Skin of body (tissue), 3 donors: ENCODE measurements at places on chromosomes 6 and 20.

GRCh38 chr6:157381631-157382621 lies 936 bp downstream of the ZDHHC14 start:
- peak; percentile 16 for DNase-seq

DNA sequence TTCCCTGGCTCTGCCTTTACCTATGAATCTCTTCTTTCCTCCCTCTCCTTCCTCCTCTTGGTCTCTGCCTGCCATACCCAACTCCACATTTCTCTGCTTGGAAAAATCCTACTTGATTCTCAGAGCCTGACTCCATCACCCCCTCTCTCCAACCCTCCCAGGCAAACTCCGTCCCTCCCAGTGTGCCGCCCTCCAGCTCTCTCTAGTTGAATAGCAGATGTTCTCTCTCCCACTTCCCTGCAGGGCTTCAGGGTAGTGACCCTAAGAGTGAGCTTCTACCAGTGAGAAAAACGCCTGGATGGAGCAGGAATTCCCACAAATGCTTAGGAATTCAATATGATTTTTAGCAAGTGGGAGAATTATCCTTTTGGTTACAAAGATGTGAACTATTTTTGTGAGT lies 141.6 kb downstream of the MTHFD1L start:
- DNase-seq = no peak

DNA sequence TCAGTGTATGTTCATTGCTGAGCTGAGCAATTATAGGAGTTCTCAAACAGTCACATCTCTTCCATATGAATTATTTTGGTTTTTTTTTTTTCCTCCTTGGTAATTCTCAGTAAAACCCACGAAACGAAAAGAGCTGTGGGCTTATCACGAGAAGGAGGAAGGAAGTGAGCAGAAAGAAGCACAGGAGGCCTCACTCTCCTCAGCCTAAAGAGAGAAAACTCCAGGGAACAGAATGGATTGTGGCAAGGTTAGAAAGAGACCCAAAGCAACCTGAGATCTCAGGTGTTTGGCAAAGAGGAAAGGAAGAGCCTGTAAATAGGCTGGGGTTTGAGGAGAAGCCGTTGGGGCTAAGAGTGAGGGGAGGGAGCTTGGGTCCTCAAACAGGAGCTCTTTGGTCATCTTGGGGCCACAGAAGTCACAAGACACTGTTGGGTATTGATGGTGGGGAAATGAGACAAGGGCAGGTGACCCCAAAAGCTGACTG lies 67.8 kb upstream of the CITED2 start:
- DNase-seq = no peak

DNA sequence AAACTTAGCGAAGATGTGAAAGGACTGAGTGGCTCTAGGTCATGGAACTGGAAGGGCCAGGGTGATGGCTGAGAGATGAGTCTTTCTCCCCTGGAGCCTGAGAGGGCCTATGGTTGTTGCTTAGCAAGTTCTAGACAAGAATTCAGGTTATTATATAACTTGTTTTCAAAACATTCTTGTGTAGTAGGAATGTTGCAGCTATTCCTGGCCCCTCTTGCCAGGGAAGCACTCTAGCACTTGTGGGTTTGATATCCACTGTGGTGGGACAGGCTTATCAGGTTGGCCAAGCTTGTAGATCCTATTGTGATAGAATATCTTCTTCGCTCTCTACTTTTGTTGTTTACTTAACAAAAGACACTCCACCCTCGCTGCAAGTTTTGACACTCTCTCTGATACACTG lies 211.8 kb upstream of the CITED2 start:
- DNase-seq = no peak

- DNase-seq = no peak
Observed at GRCh38 chr20:6397115-6397514, 274.3 kb upstream of the FERMT1 start.

DNA sequence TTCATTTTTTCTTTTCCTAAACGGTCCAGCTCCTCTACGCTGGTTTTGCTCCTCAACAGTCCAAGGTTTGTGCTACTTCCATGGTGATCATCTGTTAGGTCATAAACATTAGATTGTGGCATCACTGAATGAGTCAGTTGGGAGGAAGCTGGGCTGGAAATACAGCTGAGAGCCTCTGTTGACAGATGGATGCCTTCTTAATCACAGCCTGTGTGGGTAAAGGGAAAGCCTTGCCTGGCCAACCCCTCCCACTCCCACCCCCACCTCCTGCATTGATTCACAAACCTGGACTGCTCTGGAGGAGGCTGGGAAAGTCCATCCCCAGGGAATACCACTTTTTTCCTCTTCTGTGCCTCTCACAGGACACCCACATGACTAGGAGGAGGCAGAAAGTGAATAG lies 180.6 kb upstream of the CCN2 start:
- DNase-seq = peak; percentile 46

- no peak for DNase-seq
Observed at GRCh38 chr20:39282619-39283092, 320.5 kb downstream of the DHX35 start.

DNA sequence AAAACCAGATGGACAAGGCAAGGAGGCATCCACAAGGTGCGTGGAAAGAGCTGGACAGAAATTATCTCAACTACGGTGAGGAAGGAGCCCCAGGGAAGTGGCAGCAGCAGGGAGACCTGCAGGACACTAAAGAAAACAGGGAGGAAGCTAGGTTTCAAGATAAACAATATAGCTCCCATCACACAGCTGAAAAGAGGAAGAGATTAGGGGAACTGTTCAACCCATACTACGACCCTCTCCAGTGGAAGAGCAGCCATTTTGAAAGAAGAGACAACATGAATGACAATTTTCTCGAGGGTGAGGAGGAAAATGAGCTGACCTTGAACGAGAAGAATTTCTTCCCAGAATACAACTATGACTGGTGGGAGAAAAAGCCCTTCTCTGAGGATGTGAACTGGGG lies 26.8 kb downstream of the TRMT6 start:
- no peak for DNase-seq

DNA sequence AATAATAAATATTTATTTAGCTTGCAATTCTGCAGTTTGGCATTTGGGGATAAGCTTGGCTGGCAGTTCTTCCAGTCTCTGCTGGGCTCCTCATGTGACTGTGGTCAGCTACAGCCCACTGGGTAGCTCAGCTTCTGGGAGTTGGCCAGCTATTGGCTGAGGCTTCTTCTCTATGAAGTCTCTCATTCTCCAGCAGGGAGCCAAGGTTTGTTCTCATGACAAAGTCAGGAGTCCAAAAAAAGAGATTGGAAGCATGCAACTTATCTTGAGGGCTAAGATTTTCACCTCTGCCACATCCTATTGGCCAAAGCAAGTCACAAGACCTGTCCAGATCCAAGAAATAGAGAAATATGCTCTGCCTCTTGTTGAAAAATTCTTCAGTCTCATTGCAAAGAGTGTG lies 94.6 kb downstream of the SNAP25 start:
- DNase-seq = no peak

- DNase-seq = no peak
Observed at GRCh38 chr6:127907960-127908640, 7.2 kb upstream of the THEMIS start.

- no peak for DNase-seq
Observed at GRCh38 chr6:43874814-43875590, 105.0 kb downstream of the VEGFA start.

GRCh38 chr6:105212587-105212986 lies 32.8 kb upstream of the POPDC3 start:
- DNase-seq = no peak

- peak; percentile 87 for DNase-seq
Observed at GRCh38 chr6:52517502-52518278, 59.2 kb downstream of the TRAM2 start.

GRCh38 chr20:63775096-63775978 lies 35.8 kb downstream of the SLC2A4RG start:
- DNase-seq = peak; percentile 17

GRCh38 chr6:84242265-84242664 lies 14.8 kb upstream of the CEP162 start:
- DNase-seq = no peak

- no peak for DNase-seq
Observed at GRCh38 chr20:45866454-45866853, 9.0 kb downstream of the ZSWIM3 start.

GRCh38 chr20:7038029-7038428 lies 270.5 kb downstream of the BMP2 start:
- DNase-seq = no peak

DNA sequence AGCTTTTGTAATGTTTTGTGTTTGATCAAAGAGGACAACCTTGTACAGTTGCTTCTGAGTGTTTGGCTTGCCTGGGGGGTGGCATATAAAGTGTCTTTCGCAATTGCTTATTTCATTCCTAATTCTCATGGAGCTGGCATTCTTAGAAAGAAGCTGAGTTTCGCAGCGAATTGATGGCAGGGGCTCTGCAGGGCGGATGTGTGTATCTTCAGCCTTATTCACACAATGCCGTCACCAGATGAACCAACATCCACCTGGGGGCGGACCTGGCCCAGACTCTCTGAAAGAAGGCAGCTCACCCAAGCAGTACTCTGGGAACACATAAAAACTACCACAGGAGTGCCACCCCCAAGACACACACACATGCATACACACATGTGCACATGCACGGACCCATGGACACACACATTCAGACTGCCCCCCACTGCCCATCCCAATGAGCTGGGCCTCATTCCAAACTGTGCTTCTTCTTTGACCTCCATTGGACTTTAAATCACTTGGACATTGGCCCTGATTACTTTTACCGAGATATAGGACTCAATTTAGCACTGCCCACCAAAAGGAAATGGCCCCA lies 55.4 kb upstream of the FOXQ1 start:
- DNase-seq = no peak

DNA sequence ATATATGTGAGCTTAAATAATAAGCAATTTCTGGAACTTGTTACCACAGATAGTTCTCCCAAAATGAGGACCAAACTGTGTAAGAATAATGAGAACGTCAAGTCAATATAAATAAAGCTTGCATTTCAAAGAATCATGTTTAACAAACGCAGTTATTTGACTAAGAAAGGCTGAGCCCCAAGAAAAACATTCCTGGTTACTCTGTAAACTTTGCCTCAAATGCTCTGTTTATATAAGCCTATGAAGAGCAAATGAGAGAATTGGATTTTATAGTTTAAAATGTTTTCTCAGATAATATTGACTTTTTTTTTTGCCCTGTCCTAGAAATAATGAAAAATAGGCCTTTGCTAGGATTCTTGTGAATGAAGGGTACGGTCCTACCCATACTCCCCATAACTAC lies 81.3 kb downstream of the C6orf52 start:
- DNase-seq = no peak

GRCh38 chr6:119541132-119541905 lies 191.8 kb upstream of the MAN1A1 start:
- peak; percentile 76 for DNase-seq

DNA sequence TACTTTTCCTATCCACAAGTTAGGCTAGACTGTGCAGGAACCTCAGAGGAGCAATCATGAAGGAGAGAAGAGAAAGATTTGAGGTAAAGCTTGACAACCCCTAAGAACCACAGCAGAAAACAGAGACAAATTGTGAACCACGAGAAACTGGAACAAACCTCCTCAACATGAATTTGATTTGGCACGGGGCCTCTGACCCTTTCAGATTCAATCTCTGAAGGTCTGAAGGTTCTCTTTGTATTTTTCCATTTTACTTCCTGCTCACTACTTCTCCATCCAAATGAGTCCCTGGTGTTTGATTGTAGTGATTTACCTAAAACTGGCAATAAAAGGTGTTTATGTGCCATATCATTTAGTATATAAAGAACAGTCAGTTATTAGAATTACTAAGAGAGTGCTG lies 126.1 kb upstream of the STXBP5 start:
- no peak for DNase-seq

DNA sequence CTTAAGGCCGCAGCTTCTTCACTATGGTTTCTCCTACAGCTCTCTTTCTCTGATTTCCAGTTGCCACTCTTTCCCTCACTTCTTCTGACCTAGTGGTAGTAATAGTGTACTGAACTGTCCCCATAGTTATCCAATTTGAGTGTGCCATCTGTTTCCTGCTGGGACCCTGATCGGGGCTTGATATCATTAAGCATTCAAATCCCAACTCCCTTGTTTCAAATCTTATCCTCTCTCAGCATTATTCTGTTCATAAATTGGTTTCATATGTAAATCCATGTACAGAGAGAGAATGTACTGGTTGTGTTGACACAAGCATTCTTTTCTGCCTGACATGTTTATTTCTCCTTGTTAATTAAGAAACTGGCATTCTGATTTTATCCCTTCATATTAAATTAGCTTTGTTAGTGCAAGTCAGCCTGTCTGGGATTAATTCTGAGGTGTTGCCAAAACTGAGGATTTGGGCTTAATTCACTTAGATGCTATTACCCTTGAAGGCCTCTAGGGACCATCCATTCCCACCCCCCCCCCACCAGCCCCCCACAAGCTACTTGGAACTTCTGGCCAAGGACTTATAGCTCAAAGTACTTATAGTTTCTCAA lies 84.6 kb upstream of the PROKR2 start:
- DNase-seq = no peak

GRCh38 chr6:33979750-33980149 lies 166.1 kb downstream of the GRM4 start:
- DNase-seq = no peak

DNA sequence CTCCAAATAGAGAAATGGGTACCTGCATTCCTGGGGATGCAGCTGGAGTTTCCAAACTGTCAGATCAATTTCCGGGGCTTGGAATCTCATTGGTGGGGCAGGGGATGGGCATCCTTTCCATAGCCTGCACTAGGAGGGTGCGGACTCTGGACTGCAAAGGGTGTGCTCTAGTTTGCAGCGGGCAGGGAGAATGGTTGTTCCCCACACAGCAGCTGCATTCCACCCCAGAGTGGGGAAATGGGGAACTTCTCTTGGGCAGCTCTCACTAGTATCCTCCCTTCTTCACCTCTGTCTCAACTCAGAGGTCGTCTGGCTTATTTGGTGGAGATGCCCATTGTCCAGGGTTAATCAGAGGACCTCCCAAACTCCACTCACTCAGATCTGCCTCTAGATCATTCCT lies 34.5 kb upstream of the CDKN1A start:
- no peak for DNase-seq

DNA sequence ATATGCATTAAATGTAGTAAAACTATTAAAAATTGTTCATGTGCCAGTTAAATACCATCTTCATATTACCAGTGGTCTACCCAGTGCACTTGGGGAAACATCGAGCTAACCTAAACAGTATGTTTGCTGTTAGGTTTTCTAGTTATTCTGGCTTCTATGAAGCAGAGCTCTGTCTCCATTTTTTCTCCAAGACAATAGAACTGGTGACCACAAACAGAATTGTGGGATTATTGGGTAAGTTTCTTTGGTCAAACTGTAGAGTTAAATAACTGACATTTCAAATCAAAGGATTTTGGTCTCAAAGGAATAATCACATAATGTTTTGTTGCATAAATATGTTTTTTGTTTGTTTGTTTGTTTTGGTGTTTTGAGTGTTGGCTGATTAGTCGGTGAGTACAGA lies 40.5 kb upstream of the EDN3 start:
- no peak for DNase-seq

GRCh38 chr20:20237093-20237959 lies 130.6 kb upstream of the INSM1 start:
- DNase-seq = no peak

- DNase-seq = no peak
Observed at GRCh38 chr20:59723607-59724456, 119.5 kb downstream of the PHACTR3 start.

GRCh38 chr20:8912731-8913130 lies 156.2 kb upstream of the PLCB4 start:
- DNase-seq = no peak
